ENCODE measurements at places on chromosomes 16 and 17.
A peak's percentile ranks its signal among the peaks of the same experiment; 100 is the strongest.

DNA sequence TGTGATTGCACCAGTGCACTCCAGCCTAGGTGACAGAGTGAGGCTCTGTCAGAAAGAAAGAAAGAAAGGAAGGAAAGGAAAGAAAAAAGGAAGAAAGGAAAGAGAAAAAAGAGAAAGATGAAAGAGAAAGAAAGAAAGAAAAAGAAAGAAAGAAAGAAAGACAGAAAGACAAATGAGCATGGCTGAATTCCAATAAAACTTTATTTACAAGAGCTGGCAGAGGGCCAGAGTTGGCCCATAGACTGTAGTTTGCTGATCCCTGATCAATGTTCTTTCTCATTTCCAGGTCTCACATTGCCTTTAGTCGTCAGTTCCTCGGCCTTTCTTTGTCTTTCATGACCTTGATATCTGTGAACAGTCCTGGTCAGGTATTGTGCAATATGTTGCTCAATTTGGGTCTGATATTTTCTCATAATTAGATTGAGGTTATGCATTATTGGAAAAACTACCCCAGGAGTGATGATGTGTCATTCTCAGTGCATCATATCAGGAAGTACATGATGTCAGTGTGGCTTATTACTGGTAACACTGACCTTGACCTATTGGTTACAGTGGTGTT, 68.5 kb upstream of the MED9 start:
- DNase-seq, result no peak

- DNase-seq, result no peak
Observed at GRCh38 chr16:90023078-90023447, 3.8 kb upstream of the DBNDD1 start.

GRCh38 chr17:7437950-7438614, 1.2 kb upstream of the FGF11 start:
- no peak for DNase-seq

DNA sequence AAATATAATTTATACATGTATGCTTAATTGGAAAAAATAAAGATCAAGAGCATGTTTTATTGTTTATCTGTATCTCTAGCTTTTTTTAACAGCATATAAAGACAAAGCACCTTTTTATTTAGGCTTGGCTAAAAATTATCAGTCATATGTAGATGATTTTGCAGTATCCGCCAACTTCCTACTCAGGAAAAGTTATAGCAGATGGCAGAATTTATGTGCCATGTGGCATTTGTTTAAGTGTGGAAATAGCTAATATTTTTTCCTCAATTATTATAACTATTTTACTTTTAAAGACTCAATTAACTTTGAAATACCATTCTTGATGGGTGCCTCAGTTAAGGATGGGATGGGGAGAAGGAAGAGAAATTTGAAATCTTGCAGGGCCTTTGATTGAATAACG, 762.1 kb upstream of the RBFOX1 start:
- no peak for DNase-seq

GRCh38 chr16:80656711-80657150, 115.9 kb downstream of the DYNLRB2 start:
- DNase-seq, result no peak

GRCh38 chr17:77681861-77682260, 276.6 kb upstream of the TNRC6C start:
- DNase-seq, result no peak

- no peak for DNase-seq
Observed at GRCh38 chr16:84599521-84600202, 18.2 kb downstream of the COTL1 start.

DNA sequence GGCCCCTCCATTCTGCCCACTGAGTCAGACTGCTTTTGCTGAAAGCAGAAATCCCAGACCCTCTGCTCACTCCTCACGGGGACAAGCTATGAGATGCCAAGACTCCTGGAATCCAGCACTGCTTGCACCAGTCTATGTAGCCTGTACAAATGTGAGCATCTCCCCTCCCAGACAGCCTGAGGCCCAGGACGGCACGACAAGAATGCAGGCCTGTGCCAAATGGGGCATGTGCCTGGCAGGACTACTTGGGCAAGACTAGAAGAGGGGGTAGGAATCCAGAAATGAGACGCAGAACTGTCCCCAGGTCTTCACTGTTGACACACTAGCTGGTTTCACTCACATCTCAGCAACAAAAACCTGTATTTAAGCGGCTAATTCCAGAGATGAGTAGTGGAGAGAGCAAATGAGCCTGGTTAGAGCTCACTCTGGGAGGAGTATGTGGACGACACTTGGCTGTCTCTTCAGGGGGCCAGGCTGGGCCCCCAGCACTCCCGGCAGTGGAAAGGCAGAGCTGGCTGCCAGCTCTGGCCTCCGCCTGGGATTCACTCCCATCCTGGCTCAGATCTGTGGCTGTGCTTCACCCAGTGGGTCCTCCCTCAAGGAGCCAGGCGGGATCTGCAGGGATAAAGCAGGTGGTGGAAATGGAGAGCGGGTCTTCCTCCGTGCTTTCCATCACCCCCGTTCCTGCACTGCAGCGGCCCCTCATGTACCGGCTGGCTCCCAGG, 2.9 kb upstream of the MYO1C start:
- no peak for DNase-seq

DNA sequence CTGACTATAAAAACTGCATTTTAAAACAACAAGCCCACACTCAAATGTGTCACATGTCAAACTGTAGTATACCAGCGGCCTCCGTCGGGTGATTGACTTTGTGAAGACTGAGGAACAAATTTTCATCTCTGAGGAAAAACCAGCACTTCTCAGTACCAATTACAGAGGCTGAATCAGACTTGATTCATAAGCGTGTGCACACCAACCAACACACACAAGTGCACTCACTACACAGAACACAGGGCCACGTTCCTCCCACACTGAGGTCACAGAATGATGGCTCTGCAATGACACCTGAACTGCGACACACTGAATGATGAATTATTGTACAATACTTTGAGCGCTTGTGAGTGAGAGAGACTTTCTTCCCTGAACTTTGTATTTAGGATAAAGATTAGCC, 29.6 kb downstream of the XPO6 start:
- no peak for DNase-seq

DNA sequence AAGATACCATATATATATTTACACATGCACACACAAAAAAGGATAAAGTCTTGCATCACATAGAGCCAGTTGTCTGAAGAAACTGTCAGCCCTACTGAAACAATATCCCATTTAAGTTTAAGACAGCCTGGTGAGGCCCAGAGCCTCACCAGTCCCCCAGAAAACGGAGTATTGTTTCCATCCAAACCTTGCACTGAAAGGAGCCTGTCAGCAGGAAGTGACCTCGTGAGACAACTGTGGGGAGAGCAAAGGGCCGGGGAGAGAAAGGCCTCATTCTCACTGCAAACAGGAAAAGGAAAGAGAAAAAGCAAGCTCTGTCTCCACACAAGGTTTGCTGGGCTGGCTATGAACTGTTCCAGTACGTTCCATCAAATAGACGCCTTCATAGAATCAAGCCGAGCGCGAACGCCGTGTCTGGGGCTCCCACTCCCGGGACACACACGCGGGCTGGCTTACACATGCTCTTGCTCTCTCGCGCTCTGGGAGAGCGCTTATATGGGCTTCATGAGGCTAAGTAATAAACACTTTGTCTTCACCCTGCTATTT, 44.4 kb upstream of the ZFHX3 start:
- DNase-seq, result no peak

DNA sequence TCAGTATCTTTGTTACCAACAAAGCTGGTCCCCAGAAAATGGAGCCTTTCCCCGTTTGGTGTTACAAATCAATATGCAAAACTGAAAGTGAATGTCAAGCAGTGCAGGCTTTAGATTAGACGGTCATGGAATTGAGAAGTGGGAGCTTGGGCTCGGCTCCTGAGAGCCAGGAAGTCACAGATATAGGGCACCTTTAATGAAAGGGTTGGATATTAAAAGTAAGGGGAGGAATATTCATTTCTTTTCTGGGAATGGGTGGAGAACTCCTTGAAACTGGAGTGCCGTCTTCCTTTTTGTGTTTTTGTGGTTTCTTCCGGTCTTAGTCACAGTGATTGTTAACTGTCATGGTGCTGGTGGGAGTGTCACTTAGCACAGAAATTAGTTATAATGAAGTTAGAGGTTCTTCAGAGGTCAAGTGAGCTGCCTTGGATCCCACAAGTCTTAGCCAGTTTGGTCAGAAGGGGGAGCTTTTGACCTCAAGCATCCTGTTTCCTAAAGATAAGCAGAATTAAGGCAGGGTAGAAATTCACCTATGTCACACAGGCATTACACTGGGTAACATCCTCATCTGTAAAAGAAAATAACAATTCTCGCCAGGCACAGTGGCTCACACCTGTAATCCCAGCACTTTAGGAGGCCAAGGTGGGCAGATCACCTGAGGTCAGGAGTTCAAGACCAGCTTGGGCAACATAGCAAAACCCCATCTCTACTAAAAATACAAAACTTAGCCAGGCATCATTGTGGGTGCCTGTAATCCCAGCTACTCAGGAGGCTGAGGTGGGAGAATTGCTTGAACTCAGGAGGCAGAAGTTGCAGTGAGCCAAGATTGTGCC, 9.6 kb upstream of the EIF1 start:
- no peak for DNase-seq

DNA sequence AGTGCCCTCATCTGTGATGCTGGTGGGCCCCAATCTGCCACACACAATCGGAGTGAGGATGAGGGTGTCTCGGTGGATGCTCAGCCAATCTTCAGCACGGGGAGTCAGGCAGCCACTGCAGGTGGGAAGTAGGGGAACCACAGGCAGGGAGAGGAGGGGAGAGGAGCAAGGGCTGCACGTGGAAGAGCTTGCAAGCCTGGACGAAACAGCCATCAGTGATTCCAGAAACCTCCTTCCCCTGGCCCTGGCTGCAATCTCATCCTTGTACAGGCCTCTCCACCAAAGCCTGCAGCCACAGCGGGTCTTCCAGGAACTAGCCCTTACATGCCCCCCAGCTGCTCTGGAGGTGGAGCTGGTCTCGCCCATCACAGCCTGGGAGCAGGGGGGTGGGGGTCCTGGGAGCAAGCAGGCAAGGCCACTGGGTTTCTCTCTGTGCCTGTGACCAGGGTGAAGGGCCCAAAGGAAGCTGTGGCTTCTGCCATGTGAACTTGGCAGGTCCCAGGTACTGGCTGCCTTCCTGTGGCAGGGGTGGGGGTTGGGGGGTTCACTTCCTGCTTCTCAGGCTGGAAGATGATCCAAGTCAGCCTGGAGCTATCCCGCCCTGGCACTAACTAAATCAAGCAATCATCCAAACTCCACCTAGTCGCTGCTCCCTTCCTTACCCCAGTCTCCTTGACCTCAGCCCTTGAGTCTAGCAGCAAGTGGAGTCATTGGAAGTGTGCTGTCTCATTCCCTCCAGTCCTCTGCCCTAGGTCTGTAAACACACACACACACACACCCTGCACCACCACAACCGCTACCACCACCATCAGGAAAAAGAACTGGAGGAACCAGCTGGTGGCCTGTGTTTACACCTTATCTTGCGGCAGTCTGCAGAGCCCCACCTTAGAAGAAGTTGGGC, 29.4 kb upstream of the MLKL start:
- no peak for DNase-seq

GRCh38 chr17:58284613-58285421, 4.1 kb upstream of the MPO start:
- DNase-seq, result no peak

GRCh38 chr16:67949645-67950044, 5.7 kb upstream of the LCAT start:
- no peak for DNase-seq

GRCh38 chr17:46110219-46110618, 83.0 kb downstream of the KANSL1 start:
- DNase-seq, result no peak

- DNase-seq, result no peak
Observed at GRCh38 chr17:18382441-18383078, 5.0 kb downstream of the EVPLL start.

GRCh38 chr17:75077496-75078283, 10.1 kb upstream of the SLC16A5 start:
- no peak for DNase-seq

GRCh38 chr17:63631626-63632025, 9.4 kb downstream of the MAP3K3 start:
- no peak for DNase-seq

DNA sequence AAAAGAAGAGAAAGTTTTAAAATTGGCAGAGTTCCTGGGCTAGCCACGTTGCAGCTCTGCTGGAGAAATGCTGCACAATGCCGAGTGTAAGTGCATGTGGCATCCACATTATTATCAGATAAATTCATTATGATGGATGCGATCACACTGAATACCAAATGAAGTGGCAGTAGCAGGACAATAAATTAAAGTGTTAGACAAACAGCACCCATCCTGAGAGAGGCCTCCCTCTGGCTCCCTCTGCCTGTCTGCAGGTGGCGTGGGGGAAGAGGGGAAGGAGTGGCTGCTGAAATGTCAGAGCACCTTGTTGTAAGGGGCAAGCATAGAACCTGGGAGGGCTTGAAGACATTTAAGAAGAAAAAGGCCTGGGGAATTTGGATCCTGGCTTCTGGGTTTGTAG, 324.1 kb downstream of the HAPSTR1 start:
- DNase-seq, result no peak

- no peak for DNase-seq
Observed at GRCh38 chr16:75219838-75220237, 1.1 kb downstream of the CTRB1 start.

DNA sequence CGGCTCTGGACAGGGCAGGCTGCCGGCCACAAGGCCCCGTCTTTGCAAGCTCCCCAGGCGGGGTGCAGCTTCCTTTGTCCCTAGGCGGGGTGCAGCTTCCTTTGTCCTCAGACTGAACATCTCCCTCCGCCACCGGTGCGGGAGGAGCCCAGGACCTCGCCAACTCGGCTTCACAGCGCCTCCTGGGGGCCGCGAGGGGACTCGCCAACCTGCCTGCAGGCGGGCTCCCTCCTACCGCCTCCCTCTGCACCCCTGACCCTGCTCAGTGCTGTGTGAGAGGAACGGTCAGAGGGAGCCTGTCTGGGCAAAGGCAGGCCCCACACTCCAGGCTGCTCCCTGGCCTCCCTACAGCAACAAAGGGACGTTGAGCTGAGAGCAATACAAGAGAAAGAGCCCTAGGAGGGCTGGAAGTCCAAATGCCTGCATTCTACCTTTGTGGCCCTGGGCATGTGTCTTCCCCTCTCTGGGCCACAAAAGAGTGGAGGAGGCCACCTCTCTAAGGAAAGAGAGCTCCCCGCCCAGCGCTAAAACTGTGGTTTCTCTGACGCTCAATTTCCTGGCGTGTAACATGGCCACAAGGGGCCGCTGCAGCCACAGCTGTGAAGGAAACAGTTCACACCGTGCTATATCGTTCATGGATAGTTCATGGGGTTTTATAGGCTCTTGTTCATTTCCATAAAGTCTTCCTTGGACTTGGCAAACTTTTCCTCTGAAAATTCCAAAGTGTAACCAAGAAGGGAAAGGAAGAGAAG, 20.9 kb upstream of the KRT19 start:
- peak; percentile 69 for DNase-seq

DNA sequence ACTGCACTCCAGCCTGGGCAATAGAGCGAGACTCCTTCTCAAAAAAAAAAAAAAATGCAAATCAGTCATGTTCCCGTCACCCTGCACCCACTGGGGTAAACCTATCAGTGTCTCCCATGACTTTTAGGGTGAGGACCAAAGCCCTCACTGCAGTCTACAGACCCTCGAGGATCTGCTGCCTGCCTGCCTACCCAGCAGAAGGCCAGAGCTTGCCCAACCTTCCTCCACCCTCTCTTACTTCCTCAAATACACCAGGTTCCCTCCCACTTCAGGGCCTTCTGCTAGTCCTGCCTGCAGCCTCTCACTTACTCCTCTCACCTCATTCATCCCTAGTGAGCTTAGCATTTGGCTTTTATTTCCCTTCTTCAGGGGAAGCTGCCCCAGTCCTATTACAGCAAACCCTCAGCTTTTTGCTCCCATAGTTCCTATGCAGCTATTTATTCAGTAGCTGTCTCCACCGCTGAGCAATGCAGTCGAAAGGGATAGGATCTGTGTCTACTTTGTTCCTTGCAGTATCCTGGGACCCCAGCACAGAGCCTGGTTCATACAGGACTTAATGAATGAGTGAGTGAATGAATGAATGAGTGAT, 17.8 kb upstream of the TOB1 start:
- no peak for DNase-seq

Measured in NCI-H187 (cell line).